ENCODE measurements at places on chromosomes 6 and 20. TPM values are rescaled to one million over a fixed set of nuclear protein-coding genes. Genes with fewer than 3 reads are reported as not detected.

TBXT gene
- not detected for total RNA-seq

CLPSL2 gene
- total RNA-seq = not detected

STMN3 gene
- total RNA-seq = 4.6 TPM

PAK5 gene
- not detected for total RNA-seq

TMEM244 gene
- total RNA-seq = not detected

GABRR2 gene
- not detected for total RNA-seq

DNA sequence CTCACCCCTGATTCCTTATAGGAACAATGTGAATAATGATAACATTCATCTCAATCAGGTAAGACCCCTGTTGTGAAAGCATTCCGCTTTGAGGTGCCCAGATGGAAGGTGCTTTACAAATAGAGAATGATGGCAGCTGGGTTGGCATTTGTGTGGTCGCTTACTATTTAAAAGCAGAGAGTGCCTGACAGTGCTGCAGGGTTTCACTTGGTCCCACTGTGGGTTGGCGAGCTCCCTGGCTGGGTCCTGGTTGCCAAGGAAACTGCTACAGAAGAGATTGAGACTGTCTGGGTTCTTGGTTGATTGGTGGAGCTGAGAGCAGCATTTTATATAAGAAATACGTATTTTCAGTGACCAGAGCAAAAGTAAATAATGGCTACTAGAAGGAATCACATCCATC, 207.2 kb upstream of the KCNQ5 start:
- H3K27me3 ChIP-seq = no peaks in the 10 kb centered on the region
- DNase-seq = no peak
- H3K36me3 ChIP-seq = no peaks in the 10 kb centered on the region
- no peak overlapping the region for H3K27ac ChIP-seq
- H3K4me1 ChIP-seq = peaks cover 15% of the 10 kb centered on the region

GRCh38 chr6:1464781-1465370, 75.5 kb downstream of the FOXF2 start:
- H3K4me1 ChIP-seq = peaks cover 19% of the 10 kb centered on the region
- no peak overlapping the region for H3K27ac ChIP-seq
- H3K4me3 ChIP-seq = no peak overlapping the region
- DNase-seq = no peak

GRCh38 chr6:78670802-78671201, 196.5 kb upstream of the IRAK1BP1 start:
- 0 out of 2 replicates have a peak, but pooled peaks cover 4% of the 10 kb centered on the region for H3K27me3 ChIP-seq
- no peak overlapping the region for H3K4me3 ChIP-seq
- H3K4me1 ChIP-seq = no peaks in the 10 kb centered on the region
- H3K36me3 ChIP-seq = no peaks in the 10 kb centered on the region

- no peaks in the 10 kb centered on the region for H3K27me3 ChIP-seq
- DNase-seq = no peak
- no peaks in the 10 kb centered on the region for H3K36me3 ChIP-seq
- no peak overlapping the region for H3K4me3 ChIP-seq
- no peaks in the 10 kb centered on the region for H3K4me1 ChIP-seq
- H3K27ac ChIP-seq = no peak overlapping the region
These were observed 61.4 kb upstream of the MOCS1 start for GRCh38 chr6:39995633-39996032.

GRCh38 chr20:49880724-49881445, 34.4 kb downstream of the SPATA2 start:
- no peak for DNase-seq
- peaks cover 26% of the 10 kb centered on the region for H3K4me1 ChIP-seq
- no peak overlapping the region for H3K4me3 ChIP-seq
- no peak overlapping the region for H3K27ac ChIP-seq
- peaks cover 36% of the 10 kb centered on the region for H3K36me3 ChIP-seq
- no peaks in the 10 kb centered on the region for H3K27me3 ChIP-seq

- no peak overlapping the region for H3K4me3 ChIP-seq
- no peak for DNase-seq
- peaks cover 25% of the 10 kb centered on the region for H3K4me1 ChIP-seq
- no peak overlapping the region for H3K27ac ChIP-seq
- no peaks in the 10 kb centered on the region for H3K27me3 ChIP-seq
- H3K36me3 ChIP-seq = no peaks in the 10 kb centered on the region
These were observed 192.2 kb downstream of the GJA10 start for GRCh38 chr6:90086517-90086916.

DNA sequence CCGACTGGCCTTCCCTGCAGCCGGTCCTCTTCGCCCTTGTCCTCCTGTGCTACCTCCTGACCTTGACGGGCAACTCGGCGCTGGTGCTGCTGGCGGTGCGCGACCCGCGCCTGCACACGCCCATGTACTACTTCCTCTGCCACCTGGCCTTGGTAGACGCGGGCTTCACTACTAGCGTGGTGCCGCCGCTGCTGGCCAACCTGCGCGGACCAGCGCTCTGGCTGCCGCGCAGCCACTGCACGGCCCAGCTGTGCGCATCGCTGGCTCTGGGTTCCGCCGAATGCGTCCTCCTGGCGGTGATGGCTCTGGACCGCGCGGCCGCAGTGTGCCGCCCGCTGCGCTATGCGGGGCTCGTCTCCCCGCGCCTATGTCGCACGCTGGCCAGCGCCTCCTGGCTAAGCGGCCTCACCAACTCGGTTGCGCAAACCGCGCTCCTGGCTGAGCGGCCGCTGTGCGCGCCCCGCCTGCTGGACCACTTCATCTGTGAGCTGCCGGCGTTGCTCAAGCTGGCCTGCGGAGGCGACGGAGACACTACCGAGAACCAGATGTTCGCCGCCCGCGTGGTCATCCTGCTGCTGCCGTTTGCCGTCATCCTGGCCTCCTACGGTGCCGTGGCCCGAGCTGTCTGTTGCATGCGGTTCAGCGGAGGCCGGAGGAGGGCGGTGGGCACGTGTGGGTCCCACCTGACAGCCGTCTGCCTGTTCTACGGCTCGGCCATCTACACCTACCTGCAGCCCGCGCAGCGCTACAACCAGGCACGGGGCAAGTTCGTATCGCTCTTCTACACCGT, 6.1 kb downstream of the UBD start:
- H3K4me3 ChIP-seq = no peak overlapping the region
- no peaks in the 10 kb centered on the region for H3K27me3 ChIP-seq
- no peaks in the 10 kb centered on the region for H3K36me3 ChIP-seq
- no peak overlapping the region for H3K27ac ChIP-seq
- no peak for DNase-seq

DNA sequence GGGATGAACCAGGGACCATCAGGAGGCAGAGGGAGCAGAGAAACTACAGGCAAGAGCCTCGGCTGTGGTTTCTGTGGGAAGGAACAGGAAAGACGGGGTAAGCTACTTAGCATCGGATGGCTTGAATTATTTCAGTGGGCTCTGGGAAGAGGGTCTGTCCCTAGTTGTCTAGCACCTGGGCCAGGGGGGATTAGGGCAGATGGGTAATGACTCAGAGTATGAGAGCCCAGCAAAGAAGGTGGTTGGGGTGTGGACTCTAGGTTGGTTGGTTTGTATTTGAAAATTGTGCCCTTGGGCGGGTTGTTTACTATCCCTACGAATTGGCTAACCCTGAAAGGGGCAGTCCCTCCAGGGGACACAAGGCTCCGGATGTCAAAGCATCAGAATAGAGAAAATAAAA, 148.5 kb upstream of the TAB2 start:
- peaks cover 32% of the 10 kb centered on the region for H3K4me1 ChIP-seq
- no peaks in the 10 kb centered on the region for H3K27me3 ChIP-seq
- no peaks in the 10 kb centered on the region for H3K36me3 ChIP-seq
- H3K4me3 ChIP-seq = no peak overlapping the region
- no peak overlapping the region for H3K27ac ChIP-seq
- DNase-seq = no peak

- DNase-seq = peak; percentile 79
- peaks cover 50% of the 10 kb centered on the region for H3K4me1 ChIP-seq
- no peaks in the 10 kb centered on the region for H3K27me3 ChIP-seq
- H3K4me3 ChIP-seq = no peak overlapping the region
- peak overlapping the region; percentile 81 for H3K27ac ChIP-seq
- no peaks in the 10 kb centered on the region for H3K36me3 ChIP-seq
These were observed 46.7 kb downstream of the GJA1 start for GRCh38 chr6:121482004-121482693.

DNA sequence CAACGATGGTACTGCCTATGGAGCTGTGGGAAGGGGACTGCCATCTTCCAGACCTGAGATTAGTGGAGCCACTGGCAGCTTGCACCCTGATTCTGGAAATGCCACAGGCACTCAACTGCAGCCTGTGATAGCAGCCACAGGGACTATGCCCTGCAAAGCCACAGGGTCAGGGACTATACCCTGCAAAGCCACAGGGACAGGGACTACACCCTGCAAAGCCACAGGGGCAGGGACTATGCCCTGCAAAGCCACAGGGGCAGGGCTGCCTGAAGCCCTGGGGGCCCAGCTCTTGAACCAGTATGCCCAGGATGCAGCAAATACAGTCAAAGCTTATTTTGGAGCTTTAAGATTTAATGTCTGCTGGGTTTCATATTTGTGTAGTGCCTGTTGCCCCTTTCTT, 346.6 kb downstream of the C6orf118 start:
- no peaks in the 10 kb centered on the region for H3K27me3 ChIP-seq
- no peaks in the 10 kb centered on the region for H3K36me3 ChIP-seq
- H3K4me1 ChIP-seq = no peaks in the 10 kb centered on the region
- no peak overlapping the region for H3K27ac ChIP-seq
- no peak for DNase-seq

DNA sequence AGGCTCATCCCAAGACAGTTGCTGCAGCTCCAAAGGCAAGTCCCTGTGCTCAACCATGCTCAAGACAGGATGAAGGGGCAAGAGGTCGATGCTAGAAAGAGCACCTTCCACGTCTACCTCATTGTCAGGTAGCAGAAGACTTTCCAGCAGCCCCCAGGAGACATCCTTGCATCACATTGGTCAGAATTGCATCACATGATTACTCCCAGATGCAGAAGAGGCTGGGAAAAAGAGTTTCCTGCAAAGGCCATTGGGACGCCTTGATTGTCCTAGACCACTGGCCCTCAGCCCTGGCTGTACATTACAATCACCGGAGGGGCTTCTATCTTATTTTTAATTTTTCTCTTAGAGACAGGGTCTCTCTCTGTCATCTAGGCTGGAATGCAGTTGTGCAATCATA, 17.3 kb upstream of the ZNF334 start:
- no peaks in the 10 kb centered on the region for H3K36me3 ChIP-seq
- DNase-seq = no peak
- no peak overlapping the region for H3K27ac ChIP-seq
- no peaks in the 10 kb centered on the region for H3K4me1 ChIP-seq
- no peak overlapping the region for H3K4me3 ChIP-seq

DNA sequence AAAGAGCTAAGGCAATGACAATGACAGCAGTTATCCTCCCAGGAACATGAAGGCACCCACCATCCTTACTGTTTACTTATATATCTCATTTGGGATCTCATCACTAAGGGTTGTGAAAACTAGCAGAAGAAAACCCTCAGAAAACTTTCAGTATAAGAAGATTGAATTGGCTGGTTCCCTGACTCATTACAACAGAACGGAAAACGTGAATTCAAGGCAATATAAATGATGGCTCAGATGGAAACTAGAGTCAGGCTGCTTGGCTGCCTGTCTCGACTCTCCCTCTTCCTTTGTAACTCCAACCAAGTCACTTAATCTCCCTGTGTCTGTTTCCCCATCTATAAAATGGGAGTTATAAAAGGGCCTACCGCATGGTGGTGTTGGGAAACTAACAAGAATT, 387.1 kb upstream of the JARID2 start:
- no peaks in the 10 kb centered on the region for H3K27me3 ChIP-seq
- no peaks in the 10 kb centered on the region for H3K4me1 ChIP-seq
- no peak for DNase-seq
- no peak overlapping the region for H3K27ac ChIP-seq
- H3K36me3 ChIP-seq = no peaks in the 10 kb centered on the region

DNA sequence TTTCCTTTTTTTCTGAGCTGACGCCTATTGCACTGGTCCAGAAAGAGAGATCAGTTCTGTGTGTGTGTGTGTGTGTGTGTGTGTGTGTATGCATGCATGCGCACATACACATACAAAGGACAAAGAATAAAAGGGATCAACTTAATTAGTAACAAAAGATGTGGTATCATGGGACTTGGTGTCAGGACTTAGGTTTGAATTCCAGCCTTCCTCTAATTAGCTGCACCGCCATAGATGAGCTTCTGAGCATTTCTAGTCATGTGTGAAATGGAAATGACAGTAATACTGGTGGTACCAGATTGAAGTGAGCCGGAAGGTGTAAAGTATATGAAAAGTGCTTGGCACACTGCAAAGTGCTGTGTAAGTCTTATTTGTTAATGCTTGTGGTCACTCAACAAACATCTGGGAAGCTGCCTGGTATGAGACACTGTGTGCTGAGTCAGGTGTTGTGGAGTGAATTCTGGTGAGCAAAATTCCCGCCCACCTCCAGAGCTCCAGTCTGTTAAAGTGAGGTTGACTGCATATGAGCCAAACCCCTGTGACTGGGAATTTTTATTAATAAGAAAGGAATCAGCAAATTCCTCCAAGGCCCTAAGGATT, 12.4 kb downstream of the DAAM2 start:
- H3K27me3 ChIP-seq = no peaks in the 10 kb centered on the region
- no peak overlapping the region for H3K27ac ChIP-seq
- no peak for DNase-seq
- no peak overlapping the region for H3K4me3 ChIP-seq
- H3K4me1 ChIP-seq = no peaks in the 10 kb centered on the region

- DNase-seq = no peak
- no peaks in the 10 kb centered on the region for H3K4me1 ChIP-seq
- H3K4me3 ChIP-seq = no peak overlapping the region
- H3K27ac ChIP-seq = no peak overlapping the region
- no peaks in the 10 kb centered on the region for H3K36me3 ChIP-seq
These were observed 85.8 kb downstream of the MAP3K5 start for GRCh38 chr6:136706430-136706829.

DNA sequence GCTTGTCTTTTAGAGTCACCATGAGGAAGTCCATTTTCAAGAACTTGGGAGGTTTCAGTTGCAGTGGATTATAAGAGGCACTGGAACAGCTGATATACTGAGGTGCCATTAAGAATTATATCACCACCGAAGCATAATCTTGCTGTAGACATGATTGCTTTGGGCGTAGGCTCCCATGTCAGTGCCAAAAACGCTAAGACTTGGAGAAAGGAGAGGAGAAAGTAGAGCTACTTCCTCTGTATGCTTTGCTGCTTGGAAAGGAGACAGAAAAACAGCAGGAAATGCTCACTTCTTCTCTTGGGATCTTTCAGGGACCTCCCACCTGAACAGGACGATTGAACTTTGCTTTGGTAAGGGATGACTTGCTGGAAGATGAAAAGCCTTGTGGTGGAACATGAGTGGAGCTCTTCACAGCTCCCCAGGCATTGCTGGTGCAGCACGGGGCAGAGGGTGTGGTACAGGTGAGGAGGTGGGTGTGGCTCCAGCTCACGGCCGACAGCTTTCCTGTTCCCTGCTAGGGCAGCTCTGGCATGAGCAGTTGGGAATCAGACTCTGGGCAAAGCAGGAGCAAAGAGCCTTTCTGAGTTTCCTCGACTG, 190.4 kb upstream of the JAG1 start:
- H3K4me1 ChIP-seq = peaks cover 48% of the 10 kb centered on the region
- H3K36me3 ChIP-seq = no peaks in the 10 kb centered on the region
- H3K27ac ChIP-seq = peak overlapping the region; percentile 92
- H3K27me3 ChIP-seq = no peaks in the 10 kb centered on the region
- no peak for DNase-seq
- no peak overlapping the region for H3K4me3 ChIP-seq
